ENCODE measurements at places on chromosomes 6 and 20.

DNA sequence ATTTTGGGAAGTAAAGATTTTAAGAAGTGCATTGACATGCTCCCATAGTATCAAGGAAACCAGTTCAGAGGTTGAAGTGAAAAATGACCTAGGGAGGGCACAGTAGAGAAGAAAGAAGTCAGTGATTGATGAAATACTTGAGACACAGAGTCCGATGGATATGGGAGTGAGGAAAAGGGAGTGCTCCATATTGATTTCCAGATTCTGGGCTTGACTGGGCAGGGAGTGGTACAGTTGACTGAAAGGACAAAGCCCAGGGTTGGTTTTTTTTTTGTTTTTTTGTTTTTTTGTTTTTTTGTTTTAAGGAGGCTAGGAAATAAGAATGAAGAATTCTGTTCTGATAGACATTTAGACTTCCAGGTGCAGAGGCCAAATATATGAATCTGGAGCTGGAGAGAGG is 86.7 kb upstream of the RIN2 start:
- no peak for DNase-seq

DNA sequence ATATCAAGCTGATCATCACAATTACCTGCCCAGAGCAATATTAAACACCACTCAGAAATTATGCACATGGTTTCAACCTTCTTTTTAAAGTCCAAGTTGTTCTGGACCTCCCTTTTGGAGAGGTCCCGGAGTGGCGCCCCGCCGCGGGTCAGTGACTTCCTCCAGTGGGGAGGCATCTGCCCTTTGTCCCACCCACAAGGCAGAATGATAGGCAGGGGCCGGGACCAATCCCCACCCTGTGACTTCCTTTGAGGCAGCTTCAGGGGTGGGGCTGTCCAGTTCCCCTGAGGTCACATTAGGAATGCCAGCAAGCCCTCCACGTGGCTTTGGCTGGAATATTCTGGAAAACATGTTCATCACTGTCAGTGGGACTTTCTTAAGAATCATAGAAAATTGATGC is 207.0 kb downstream of the ANKRD60 start:
- DNase-seq = no peak

GRCh38 chr6:17472653-17473183 is 79.3 kb downstream of the CAP2 start:
- DNase-seq = no peak

- DNase-seq = no peak
Measured at GRCh38 chr6:112396221-112396620, 49.1 kb downstream of the RFPL4B start.

- DNase-seq = no peak
Measured at GRCh38 chr6:135314543-135314942, 133.4 kb downstream of the MYB start.

- no peak for DNase-seq
Measured at GRCh38 chr20:50991076-50991475, 31.8 kb downstream of the KCNG1 start.

GRCh38 chr6:32113386-32114352 is 4.5 kb upstream of the TNXB start:
- no peak for DNase-seq

DNA sequence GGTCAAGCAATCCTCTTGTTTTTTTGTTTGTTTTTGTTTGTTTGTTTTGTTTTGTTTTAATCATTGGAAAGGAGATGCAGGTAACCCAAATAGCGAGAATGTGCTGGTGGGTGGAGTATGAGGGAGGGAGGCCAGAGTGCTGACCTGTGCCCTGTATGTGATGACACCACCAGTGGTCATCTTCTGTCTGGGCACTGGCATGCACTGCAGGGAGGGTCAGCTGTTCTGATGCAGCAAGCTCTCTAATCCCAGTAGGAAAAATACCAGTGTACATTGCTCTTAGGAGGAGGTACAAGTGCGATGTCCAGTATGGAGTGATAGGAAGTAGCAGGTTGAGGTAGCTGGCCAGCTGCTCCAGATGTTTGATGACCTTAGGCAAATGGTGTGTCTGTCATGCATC is 2.9 kb upstream of the CST1 start:
- no peak for DNase-seq
